ENCODE measurements at places on chromosomes 6 and 20.

GRCh38 chr20:10308652-10309051 lies 90.0 kb downstream of the SNAP25 start:
- DNase-seq: no peak

- DNase-seq: no peak
Observed at GRCh38 chr20:62941792-62942191, 3.8 kb downstream of the GID8 start.

- DNase-seq: no peak
Observed at GRCh38 chr6:168631564-168631963, 190.6 kb downstream of the SMOC2 start.

GRCh38 chr20:20493701-20494100 lies 125.8 kb downstream of the INSM1 start:
- DNase-seq: no peak

- peak; percentile 36 for DNase-seq
Observed at GRCh38 chr6:68559070-68559469, 76.0 kb upstream of the ADGRB3 start.

DNA sequence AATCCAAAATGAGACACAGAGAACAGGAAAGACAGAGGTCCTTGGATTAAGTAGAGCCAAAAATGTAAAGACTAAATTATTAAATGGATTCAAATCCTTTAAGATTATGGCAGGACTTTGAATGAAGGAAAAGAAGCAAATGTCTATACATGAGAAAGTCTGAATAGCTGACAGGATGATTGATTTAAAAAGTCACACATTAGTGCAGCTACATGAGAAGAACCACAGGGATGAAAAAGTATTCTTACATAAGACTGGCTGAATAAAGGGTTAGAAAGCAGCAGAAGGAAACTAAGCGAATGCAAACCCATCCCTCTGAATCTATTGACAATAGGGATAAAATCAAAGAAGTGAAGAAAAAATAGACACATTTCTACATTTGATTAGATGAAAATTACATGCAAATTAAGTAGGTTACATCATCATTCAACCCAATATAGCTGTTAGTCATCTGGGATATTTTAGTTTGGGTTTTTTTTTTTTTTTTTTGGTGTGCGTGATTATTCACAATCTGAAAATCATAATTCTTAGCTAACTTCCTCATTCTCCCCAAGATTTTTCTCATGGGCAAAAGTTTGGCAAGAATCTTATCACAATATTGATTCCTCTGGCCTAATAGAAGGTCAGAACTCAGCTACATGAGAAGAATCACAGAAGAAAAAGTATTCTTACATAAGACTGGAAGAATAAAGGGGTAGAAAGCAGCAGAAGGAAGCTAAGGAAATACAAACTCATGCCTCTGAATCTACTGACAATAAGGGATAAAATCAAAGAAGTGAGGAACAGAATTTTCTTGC lies 845.4 kb downstream of the HACE1 start:
- no peak for DNase-seq

DNA sequence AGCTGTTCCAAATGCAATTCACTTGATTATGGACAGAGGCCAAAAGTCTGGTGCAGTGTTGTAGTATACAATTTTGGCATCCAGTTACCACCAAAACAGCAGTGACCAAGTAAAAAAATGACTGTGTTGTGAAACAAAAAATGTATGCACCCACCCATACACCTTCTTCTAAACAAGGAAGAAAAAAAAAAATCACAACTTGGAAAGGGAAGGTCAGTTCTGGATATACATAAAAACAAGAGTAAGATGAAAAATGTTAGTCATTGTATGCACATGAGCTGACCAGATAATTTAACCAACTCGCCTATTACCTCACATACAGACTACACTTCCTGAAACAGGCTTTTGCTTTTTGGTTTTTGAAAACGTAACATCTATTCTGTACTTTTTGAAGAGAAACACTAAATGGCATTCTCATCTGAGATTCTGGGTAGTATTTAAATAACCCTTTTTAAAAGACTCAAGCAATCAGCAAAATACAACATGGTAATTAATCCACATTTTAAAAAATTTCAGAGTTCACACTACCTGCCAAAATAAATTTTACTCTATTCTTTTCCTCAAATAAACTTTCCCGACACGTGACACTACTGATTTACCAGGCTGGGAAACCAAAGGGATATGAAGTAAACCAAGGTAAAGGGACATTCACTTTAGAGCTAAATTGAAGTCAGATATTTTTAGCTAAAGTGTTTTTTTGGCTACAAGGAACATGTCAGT lies 141.6 kb upstream of the SHLD1 start:
- DNase-seq: no peak

GRCh38 chr6:154637392-154637791 lies 95.8 kb upstream of the SCAF8 start:
- DNase-seq: no peak

DNA sequence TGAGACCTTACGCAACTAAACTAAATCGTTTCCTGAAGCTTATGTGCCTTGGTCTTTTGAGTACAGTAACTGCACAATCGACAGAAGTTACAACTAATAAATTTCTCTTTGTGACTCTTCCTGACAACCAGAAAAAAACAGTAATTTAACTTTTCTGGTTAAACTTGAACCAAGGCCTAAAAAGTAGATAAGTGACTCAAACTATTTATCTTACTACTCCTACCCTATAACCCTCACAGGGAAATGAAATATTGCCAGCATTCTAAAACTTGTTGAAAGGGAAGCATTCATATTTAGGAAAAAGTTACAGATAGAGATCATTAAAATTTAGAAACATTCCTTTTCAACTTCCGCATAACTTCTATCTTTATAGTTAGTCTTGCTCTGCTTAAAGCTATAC lies 1034.4 kb downstream of the EYS start:
- no peak for DNase-seq

DNA sequence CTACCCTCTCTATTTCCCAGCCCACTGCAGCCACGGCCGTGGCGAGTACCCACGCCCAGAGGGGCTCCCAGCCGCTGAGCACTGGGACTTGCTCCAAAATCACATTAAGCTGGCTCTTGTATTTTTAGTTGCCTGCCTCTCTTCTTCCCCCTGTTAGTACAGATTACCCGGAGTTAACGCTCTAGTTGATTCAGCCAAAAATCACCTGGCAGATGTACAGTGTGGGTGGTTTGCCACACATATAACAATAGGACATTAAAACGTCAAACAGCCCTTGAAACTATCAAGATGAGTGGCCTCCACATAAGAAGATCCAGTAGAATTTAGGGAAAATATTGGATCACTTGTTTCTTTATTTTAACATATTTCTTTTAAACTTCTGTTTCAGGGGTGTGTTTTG lies 268.8 kb upstream of the PRDM1 start:
- no peak for DNase-seq

DNA sequence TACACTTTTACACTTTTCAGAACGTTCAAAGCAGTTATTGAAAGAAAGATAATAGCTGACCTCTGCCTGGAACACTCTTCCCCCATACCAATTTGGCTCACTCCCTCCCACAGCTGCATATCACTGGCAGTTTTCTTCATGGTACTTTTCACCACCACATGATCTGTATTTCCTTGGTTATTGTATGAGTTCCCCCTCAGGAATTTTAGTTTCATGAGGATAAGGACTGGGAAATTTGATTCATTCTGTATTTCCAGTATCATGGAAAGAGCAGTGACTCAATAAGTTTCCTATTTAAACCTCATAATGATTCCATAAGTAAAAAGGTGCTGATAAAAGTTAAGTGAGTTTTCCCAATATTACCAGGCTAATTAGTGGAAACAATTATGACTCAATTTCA lies 16.0 kb downstream of the HTR1B start:
- DNase-seq: no peak

DNA sequence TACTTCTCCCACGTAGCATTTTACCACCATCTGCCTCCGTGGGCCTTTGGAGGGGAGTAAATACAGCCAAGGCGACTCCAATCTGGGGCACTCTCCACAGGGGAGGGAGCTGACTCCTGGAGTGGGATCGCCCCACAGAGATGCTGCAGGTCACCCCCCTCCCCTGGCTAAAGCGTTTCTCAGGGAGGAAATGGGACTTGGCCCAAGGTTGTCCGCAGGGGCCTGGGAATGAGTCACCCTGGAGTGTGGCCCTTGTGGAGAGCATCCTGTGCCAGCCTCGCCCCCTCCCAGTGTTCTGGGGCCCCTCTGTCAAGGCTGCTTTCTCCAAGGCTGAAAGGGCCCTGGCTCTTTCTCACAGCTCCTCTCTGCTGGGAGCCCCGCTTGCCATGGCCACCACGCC lies 84.5 kb upstream of the QKI start:
- DNase-seq: no peak

- no peak for DNase-seq
Observed at GRCh38 chr20:19808498-19808897, 50.4 kb downstream of the RIN2 start.

Measured in DMS79 (cell line).